NCI-H510A (cell line): ENCODE measurements at places on chromosomes 16 and 17.

GRCh38 chr16:57388359-57389086 lies 16.0 kb upstream of the CCL17 start:
- DNase-seq, result no peak

- no peak for DNase-seq
Observed at GRCh38 chr17:75632863-75633485, at the start of gene SMIM5. Gene SMIM5, plus strand, starts transcription at chr17:75633434. Its CDS starts 6,768 bp downstream, at chr17:75640202.

- no peak for DNase-seq
Observed at GRCh38 chr16:87457061-87457611, 35.7 kb downstream of the ZCCHC14 start.

- peak; percentile 40 for DNase-seq
Observed at GRCh38 chr16:20774703-20775362, 11.0 kb downstream of the ACSM3 start.

- no peak for DNase-seq
Observed at GRCh38 chr16:88287219-88287618, 95.5 kb upstream of the ZNF469 start.

- DNase-seq, result no peak
Observed at GRCh38 chr16:13453325-13453724, 466.6 kb upstream of the ERCC4 start.

DNA sequence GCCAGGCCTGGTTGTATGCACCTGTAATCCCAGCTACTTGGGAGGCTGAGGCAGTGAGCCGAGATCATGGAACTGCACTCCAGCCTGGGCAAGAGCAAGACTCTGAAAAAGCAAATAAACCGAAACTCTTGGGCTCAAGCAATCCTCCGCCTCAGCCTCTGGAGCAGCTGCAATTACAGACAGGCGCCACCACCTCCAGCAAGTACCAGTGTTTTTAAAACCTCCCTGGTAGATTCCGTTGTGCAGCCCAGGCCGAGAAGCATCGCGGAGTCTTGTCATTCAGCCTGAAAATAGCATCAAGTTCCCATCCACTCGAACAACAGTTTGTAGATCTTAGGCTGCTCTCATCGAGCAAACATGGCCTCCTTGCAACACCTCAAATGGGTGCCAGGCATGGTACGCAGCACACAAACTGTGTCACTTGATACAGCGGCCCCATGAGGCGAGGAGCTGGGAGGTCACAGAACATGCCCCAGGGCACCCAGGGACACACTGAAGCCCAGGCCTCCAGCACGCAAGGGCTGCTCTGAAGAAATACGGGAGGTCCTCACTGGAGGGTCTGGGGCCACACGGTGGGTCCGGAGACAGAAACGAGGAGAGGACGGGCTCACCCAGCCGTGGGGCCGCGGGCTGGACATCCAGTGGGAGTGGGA lies 18.1 kb downstream of the TMC6 start:
- DNase-seq, result no peak

DNA sequence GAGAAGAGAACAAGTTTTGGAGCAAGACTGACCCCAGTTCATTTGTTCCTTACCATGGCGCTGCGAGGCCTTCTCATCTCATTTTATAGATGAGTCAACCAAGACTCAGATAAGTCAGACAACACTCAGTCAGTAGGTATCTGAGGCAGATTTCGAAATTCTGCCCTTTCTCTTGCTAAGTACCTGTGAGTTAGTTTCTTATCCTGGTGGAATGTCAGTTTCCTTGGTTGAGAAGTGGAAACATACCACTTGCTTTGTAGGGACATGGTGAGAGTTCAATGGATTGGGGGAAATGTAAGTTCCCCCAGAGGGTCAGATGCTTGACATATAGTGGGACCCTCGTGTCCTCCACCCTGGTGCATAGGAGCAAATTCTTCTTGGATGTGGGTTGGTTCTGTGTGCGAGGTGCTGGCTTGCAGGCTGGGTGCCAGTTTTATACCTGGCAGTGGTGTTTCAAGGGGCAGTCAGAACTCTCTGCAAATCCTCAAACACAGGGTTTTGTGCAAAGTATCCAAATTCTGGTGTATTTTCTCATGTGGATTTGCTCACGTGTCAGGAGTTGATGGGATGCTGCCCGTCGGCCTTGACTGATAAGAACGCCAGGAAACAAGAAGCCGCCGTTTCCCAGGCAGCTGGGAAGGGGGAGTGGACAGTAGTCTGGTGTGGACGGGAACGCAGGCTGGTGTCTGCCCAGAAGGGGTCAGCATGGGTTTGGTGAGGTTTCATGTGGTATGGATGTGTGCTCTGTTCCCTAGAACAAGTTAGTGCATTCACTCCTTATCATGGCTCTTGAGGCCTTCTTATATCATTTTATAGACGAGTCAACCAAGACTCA lies 61.1 kb upstream of the CIBAR2 start:
- DNase-seq, result no peak

- DNase-seq, result no peak
Observed at GRCh38 chr16:2196162-2196980, at the start of gene CASKIN1. Gene CASKIN1, minus strand, starts transcription at chr16:2196605. Its CDS starts 173 bp downstream, at chr16:2196432.

DNA sequence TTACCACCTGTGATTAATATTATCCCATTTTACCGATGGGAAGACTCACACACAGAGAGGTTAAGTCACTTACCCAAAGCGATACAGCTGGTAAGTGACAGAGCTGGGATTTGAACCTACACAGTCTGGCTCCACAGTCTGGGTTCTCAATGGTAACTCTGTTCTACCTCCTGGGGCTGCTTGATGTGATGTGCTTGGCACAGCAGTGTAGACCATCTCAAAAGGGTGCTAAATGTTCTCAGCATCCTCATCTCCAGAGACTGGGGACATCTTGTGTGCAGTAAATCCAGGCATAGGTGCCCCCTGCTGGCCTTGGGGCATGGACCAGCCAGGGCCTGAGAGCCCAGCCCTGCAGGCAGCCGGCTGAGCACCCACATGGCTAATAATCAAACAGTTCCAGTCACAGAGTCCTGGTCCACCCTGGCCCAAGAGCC lies 15.4 kb upstream of the KATNB1 start:
- DNase-seq, result no peak

GRCh38 chr17:45240905-45241327 lies 19.2 kb downstream of the FMNL1 start:
- DNase-seq, result no peak

DNA sequence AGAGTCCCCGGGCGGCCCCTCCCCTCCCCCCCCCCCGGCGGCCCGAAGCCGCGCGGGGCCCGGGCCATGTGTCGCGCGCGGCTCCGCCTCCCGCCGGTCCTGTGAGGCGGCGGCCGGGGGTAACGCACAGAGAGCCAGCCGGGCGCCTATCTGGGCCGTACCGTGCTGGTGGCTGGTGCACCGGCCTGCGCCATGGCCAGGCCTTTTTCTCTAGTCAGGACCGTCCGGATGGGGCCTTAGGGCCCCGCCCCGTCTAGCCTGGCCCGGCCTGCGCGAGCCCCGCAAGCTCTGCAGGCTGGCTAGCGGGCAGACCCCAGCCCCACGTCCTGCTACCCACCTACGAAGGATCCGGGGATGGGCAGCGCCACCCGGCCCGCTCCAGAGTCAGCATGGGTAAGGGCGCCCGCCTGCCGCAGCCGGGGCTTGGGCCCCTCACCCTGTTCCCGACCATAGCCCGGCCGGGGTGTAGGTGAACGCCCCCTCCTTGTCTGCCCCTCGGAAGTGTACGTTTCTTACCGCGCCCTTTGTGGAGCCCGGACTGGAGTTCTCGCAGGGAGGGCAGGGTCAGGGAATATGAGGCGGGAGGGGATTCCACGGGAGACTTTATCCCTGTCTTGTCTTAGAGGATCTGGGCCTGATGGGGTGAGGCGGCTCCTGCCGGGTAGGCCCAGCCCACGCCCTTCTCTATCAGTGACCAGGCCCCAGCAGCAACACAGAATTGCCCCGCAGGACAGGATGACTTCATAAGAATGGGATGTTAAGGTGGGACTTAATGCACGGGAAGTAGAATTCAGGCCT lies at the start of gene CENPT:
Gene CENPT, minus strand, starts transcription at position 630 of the 798 bp plus-strand sequence. CDS start 13,834 bp downstream, outside the sequence.
- no peak for DNase-seq

GRCh38 chr16:59220011-59220410 lies 485.9 kb upstream of the GOT2 start:
- no peak for DNase-seq

GRCh38 chr16:88703486-88704309 lies 2.5 kb downstream of the RNF166 start:
- DNase-seq, result no peak

GRCh38 chr17:46020023-46020761 lies 21.1 kb downstream of the STH start:
- DNase-seq, result no peak

DNA sequence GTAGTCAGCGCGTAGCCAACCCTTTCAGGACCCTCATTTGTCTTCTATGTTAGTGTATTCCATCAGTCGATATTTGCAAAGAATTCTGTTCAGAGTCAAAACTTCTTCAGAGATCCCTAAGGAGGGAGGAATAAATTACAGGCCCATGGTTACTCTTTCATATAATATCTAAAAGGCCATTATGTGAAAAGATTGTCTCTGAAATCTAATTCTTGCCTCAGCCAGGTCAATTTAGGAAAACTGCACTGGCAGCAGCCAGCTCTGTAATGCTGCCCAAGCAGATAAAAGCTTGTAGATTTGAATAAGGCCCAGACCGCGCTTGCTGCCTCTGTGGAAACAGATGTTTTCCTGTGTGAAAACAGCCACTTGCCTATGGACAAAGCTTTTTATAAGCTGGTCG lies 379.8 kb downstream of the CNTNAP4 start:
- no peak for DNase-seq

- DNase-seq, result no peak
Observed at GRCh38 chr16:27425961-27426360, 24.0 kb downstream of the IL21R start.

DNA sequence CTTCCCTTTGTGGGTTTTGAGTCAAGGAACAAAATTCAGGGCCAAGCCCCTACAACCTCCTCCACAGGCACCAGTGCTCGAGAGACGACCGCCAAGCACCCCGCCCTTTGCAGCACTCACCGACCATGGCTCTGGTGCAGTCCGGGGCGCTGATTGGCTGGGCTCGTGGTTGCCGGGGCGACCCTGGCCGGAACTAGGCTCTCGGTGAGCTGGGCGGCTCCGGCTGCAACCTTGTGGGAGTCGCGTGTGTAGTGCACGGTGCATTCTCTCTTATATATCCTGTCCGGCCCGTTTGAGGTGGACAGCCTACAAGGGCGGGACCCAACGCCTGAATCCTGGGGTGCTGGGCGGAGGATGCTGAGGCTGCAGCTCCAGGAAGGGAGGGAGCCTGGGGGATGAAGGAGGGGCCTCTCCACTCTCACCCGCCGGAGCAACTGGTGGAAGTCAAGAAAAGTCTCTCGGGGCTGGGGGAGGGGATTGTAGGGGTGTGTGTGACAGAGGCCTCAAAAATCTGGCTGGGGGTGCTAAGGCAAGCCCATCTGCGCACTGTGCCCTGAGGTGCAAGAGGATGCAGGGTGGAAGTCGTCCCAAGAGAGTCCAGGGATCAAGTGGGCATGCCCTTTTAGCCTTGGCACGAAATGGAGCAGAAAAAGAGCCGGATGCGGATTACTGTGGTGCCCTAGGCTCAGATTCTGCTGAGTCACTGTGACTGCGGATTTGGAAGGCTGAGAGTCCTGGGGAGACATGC lies at the start of gene NQO1:
Gene NQO1, minus strand, starts transcription at position 248 of the 748 bp plus-strand sequence. Its CDS starts 121 bp downstream, at position 127.
- peak; percentile 92 for DNase-seq

DNA sequence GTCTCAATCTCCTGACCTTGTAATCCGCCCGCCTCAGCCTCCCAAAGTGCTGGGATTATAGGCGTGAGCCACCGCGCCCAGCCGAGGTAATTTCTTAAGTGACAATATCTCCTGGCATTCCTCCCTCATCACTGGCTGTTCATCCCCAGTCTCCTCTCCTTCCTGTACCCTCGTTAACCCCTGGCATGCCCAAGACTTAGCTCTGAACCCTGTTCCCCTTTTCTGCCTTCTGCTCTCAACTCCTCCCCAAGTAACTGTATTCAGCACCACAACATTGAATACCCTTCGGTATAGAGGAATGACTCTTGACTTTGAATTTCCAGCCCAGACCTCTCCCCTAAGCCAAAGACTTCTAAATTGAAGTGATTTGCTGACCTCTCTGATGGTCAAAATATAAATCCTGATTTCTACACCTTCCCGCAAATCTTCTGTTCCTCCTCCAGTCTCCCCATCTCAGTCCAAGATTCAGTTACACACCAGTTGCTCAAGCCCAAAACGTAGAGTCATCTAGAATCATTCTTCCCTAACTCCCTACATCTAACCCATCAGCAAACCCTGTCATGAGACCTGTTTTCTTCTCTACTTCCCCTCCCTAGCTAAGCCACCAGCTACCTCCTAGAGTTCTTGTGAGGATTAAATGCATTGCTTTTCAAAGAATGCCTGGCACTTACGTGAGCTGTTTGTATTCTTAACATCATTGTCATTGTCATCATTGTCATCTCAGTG lies 14.8 kb downstream of the PMP22 start:
- no peak for DNase-seq

DNA sequence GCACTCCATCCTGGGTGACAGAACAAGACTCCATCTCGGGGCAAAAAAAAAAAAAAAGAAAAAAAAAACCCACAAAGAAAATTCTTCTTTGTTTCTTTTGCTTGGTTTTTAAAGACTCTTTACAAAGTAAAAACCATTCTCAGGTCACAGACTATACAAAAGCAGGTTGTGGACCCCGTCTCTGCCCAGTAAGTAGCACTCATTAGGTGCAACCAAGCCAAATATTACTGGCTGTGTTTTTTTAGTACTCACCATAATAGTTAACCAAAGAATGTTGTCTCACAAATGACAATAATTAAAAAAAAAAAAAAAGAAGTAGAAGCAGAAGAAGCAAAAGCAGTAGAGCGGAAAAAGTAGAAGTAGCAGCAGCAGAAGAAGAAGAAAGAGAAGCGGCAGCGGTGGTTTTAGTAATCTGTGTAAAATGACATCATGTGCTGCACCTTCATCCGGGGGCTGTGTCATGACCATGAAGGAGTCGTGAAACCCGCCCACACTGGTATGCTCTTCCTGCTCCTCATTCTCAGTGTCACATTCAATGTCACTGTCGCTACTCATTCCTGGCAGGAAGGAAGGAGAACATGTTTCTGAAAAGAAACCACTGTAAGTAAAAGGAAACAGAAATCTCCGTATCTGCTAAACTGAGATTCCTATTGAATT lies 105.4 kb downstream of the TRIM37 start:
- DNase-seq, result no peak

- no peak for DNase-seq
Observed at GRCh38 chr17:10547351-10547750, 2.1 kb downstream of the MYH2 start.

- DNase-seq, result no peak
Observed at GRCh38 chr16:74291577-74292208, 4.9 kb upstream of the PSMD7 start.

- no peak for DNase-seq
Observed at GRCh38 chr17:32287804-32288511, 22.3 kb downstream of the RHBDL3 start.

- DNase-seq, result peak; percentile 8
Observed at GRCh38 chr16:22092143-22092933, at the start of gene VWA3A. Gene VWA3A, plus strand, starts transcription at chr16:22092541. Its CDS starts 97 bp downstream, at chr16:22092638.

- no peak for DNase-seq
Observed at GRCh38 chr17:81910840-81911276, 341 bp downstream of the PCYT2 start.

- no peak for DNase-seq
Observed at GRCh38 chr16:74455213-74455612, 33.9 kb upstream of the CLEC18B start.

DNA sequence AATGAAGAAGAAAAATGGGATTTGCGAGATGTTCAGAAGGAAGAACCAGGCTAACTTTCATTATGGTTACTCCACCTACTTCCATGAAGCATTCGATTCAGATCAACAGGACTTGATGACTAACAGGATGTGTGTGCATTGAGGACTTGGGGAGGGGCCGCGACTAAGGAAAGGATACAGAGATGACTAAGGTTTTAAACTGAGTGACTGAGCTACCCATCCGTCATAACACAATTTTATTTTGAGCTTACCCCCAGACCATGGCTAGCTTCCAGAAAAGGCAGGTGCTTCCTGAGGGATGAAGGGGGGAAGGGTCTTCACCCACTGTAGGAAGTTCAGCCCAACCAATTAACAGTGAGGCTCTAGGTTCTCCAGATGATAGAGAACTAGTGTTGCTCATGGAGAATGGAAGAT lies 2.5 kb upstream of the CDYL2 start:
- no peak for DNase-seq
